ENCODE measurements at places on chromosomes 12 and 14.

DNA sequence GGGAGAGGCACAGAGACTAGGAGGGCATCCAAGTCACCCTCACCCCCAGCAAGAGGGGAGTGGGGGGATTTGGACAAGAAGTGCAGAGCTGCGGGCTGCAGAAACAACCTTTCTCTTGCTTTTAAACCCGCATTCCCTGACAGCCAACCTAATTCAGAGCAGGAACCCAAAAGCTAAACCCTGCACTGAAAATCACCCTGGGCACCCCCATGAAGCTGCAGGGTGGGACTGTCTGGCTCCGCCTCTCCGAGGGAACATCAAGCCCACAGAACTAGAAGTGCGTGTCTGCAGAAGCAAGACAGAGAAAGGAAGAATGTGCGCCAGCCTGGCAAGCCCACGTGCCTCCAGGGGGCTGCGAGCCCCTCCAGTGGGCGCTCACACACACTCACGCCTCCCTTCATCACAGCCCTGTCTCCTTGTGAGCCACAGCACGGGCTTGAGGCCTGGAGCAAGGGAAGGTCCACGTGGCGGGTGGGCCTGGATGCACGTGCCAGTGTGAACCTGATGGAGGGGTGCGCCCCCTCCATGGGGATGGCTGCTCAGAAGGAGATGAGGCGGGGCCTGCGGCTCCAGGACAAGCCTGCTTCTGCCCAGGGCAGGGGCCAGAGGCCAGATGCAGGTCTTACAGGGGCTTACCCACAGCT is 27.8 kb upstream of the PNMA1 start:
- no peak for DNase-seq

GRCh38 chr14:39181026-39181692 is 6.1 kb downstream of the PNN start:
- DNase-seq = no peak

- DNase-seq = no peak
Observed at GRCh38 chr12:111728795-111729194, 37.9 kb upstream of the ALDH2 start.

DNA sequence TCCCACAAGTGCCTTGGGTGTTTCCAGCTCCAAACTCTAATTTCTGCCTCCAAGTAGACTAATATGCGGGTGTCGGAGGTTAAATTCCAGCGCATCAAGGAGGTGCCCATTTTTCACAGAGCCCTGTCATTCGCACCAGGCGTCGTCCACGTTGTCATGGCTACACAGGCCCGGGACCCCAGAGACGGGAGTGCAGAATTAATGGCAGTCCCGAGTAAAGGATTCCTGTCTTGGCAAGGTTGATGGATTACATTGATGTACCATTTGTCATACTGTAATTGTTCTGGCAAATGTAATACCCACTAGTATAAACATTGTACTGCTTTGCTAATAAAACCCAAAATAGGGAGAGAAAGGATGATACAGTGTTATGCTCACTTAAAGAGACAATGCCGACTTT is 222.9 kb upstream of the MYL2 start:
- DNase-seq = no peak

- no peak for DNase-seq
Observed at GRCh38 chr12:14403711-14404196, 38.3 kb downstream of the ATF7IP start.

DNA sequence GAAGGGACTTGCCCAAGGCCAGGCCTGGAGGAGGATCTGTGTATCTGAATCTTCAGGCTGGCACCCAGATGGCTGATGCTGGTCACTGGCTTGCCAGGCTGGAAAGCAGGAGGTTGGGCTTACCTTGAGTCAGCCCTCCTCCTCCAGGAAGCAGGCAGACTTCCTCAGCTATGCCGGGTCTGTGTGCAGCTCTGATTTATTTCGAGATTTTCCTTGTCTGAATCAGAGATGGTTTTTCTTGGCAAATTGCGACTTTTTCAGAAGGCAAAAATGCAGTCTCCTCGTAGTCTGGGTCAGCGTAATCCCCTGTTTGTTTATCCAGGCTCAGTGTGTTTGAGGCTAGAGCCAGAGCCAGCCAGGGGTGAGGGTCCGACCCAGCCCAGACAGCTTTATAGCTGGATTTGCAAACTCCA is 48.9 kb downstream of the SMOC1 start:
- no peak for DNase-seq

GRCh38 chr12:128356547-128356946 is 89.6 kb downstream of the TMEM132C start:
- no peak for DNase-seq
